ENCODE measurements at places on chromosomes 12 and 14.

DNA sequence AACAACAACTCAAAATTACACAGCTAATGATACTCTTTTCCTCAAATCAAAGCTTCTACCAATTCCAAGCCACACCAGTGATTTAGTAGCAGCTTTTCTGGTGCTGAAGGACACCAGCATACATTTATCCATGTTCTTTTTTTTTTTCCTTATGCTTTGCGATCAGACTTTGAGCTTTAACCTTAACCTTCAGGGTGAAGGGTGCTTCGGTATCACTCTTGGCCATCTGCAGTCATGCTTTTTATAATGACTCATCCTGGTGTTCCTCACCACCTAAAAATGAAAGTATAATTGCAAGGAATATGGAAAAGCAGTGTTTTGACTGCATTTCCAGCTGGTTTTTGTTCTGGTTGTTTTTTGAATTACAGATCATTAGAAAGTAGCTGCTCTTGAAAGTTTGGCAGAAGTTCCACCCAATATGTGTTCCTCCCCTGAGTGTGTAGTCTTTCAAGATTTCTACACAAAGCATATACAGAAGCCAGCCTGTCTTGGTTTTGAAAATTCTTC, 1.3 kb upstream of the SLC41A2 start:
- DNase-seq, result no peak

- no peak for DNase-seq
Observed at GRCh38 chr14:23657959-23658470, 21.9 kb downstream of the DHRS2 start.

DNA sequence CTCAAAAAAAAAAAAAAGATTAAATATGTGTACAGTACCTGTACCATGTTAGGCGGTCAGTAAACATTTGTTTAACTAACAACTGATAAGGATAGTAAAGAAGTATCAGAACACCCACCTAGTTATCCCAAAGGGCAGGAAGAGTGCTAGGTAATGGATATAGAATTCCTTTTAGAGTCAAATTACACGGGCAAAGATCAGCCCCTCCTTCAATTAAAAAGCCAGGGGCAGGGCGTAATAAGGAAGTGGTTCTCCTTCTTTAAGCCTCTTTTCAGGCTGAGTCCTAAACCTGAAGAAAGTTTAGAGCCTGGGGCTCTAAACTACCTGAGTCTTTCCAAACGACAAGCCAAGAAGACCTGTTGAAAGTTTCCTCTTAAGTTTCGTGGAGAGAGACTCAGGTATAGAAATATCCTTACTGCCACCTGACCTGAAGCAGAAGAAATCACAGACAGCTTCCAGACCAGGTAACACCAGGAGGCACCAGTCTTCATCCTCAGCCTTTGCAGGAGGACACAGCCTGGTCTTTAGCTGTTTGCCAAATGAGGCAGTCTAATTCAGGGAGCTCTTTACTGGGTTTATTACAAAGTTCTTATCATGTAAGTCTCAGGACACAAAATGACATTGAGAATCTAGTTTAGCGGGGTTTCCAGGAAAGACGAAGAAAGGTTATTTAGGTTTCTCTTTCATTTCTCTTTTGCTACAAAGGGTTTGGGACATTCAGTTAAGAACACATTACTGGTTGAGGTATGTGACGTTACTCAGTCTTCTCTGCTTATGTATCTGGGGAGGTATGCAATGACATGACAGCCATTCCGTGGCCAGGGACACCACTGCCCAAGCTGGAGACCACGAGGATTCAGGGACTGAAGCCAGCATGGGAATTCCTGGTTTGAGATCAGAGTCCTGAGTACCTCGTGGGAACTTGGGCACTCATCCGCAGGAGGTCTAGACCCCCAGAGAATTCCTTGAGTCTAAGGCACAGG, at the start of gene BCL2L14:
Gene BCL2L14, plus strand, starts transcription at position 266 of the 983 bp plus-strand sequence. CDS start 8,367 bp downstream, outside the sequence.
- DNase-seq, result no peak

DNA sequence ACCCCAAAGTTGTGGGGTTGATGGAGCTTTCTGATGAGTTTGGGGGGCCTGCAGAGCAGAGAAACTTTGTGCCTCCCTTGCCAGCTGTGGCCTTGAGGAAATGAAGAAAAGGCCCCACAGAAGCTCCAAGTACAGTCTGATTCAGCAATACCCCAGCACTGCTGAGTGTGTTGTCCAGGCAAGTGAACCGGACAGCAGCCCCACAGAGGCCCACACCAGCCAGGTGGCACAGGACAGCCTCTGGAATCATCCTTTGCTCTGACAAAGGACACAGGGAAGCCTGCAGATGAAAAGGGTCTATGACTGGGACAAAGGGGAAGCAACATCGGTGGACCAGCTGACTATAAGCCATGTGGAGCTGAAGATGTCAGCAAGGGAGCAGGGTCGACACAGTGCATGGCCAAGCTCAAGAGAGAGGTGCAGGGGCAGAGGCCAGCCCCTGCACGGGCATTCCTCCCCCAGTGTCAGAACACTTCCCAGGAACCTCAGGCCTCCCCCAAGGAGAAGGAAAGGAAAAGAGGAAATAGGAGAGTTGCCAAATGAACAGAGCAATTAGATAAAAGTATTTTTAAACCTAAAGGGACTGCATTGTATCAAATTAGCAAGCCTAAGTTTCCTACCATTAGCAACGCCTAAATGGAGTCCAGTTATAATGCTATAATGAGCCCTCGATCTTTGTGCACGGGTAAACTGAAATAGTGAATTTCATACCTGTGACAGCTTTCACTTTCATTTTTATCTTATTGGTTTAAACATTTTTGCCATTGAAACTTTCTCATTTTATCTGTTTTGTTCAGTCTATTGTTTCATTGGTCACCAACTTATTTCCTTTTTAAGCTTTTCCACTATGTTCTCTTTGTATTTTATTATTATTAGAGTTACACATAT, 46.3 kb upstream of the PTGDR start:
- no peak for DNase-seq

- DNase-seq, result no peak
Observed at GRCh38 chr12:108816652-108817335, 40.6 kb downstream of the SSH1 start.

DNA sequence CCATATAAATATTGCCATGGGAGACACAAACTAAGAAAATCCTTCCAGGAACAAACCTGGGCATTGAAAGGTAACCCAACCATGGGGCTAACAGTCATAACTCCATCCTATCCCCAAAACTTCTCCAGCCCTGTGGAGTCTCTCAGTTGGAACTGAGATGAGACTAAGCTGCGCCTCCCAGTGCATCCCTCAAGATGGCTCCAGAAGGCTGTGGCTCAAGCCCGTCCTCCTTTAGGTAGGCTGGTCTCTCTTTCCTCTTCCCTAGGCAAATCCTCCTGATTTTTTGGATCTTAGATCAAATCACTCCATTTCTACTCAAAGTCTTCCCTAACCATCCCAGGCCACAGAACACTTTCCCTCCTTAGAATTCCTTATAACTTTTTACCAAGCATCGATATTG, 364.3 kb upstream of the CCDC196 start:
- no peak for DNase-seq

DNA sequence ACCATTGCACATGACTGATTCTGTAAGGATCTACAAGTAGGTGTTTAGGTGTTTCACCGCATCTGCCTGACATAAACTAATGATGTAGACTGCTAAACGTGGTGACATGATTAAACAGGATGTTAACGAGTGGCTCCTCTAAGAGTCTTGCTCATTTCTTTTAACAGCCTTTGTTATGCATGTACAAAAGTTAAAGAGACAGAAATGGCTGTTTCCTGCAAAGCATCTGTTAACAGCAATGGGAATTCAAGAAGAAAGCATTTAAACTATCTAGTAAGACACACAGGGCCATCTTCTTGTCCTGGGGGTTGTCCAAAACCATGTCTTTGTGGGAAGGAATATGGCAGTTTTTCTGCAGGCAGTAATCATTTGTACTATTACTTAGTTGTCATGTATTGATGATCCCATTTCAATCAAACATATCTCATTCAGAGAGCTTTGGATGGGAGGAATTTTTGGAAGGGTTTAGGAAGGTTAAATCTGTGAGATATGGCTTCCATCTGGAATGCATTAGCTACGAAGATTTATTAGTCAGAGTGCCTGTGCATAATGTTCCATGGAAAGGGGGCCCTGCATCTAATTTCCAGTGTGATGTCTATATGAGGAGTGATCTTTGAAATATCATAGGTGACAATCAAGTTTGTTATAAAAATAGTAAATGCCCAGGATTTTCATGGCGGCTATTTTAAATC, 495.1 kb downstream of the EGLN3 start:
- DNase-seq, result no peak

DNA sequence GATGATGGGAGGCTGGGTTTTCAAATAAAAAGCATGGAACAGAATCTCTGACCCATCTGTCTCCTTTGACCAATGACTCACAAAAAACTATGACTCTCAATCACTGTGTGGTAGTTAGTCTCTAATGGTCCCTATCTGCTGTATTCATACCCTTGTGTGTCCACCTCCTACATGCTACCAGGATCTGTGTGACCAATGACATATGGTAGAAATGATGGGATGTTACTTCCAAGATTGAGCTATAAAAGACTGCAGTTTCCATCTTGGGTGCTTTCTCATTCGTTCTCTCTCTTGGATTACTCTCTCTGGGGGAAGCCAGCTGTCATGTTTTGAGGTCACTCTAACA, 144.7 kb upstream of the BTG1 start:
- no peak for DNase-seq

DNA sequence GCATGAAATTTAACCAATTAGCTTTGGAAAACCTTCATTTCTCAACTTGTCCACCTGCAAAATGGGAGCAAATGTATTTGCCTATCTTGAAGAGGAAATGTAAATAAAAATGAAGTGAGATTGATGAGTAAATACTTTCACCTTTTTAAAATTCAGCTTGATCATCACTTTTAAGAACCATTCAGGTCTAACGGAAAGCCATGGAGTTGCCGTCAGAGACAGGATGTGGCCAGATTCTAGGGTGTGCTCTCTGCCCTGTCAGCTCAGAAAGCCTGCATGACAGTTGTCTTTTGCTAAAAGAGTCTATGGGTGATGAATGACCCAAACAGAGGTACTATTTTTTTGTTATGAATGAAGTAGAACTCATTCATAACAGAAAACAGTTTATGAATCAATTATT, 104.3 kb upstream of the SLC35F4 start:
- no peak for DNase-seq

GRCh38 chr14:75991753-75992152, 6.2 kb downstream of the IFT43 start:
- no peak for DNase-seq

DNA sequence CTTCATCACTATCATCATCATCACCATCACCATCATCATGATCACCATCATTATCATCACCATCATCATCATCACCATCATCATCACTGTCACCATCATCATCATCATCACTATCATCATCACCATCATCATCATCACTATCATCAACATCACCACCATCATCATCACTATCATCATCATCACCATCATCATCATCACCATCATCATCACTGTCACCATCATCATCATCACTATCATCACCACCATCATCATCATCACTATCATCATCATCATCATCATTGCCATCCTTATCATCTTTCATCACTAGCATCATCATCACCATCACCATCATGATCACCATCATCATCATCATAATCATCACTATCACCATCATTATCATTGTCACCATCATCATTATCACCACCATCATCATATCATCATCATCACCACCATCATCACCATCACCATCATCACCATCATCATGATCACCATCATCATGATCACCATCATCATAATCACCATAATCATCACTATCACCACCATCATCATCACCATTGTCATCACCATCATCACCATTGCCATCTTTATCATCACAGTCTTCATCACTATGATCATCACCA, 38.1 kb downstream of the SVOP start:
- no peak for DNase-seq

GRCh38 chr14:54267172-54267571, 129.6 kb upstream of the CDKN3 start:
- no peak for DNase-seq

- no peak for DNase-seq
Observed at GRCh38 chr12:14982562-14982961, 9.7 kb downstream of the PDE6H start.

GRCh38 chr12:54526812-54527630, 22.4 kb upstream of the PDE1B start:
- peak; percentile 67 for DNase-seq

GRCh38 chr12:104719700-104720338, 238.3 kb downstream of the SLC41A2 start:
- no peak for DNase-seq

- no peak for DNase-seq
Observed at GRCh38 chr12:38544330-38545066, 227.9 kb downstream of the ALG10B start.

GRCh38 chr12:21340403-21340802, 5.7 kb upstream of the SLCO1A2 start:
- DNase-seq, result no peak

- no peak for DNase-seq
Observed at GRCh38 chr14:59905188-59905587, 14.8 kb upstream of the LRRC9 start.

DNA sequence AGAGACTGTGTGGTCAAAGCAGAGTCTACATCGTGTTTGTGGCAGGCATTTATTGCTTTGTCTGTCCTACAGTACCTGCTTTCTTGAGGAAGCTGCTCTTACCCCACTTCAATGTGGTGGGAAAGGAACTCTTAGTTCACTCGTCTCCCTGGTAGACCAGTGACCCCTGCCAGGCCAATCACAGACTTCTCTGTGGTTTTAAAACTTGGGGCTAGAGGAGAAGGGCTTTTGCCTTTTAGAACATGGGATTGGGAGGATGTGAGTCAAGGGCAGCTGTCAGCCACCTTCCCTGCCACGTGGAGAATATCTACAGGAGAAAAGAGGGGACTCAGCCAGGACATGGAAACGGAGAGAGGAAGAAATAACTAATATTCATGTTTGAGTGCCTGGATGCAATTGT, 36.8 kb upstream of the TMED10 start:
- no peak for DNase-seq

GRCh38 chr14:58763210-58763609, 125.4 kb downstream of the DACT1 start:
- no peak for DNase-seq

DNA sequence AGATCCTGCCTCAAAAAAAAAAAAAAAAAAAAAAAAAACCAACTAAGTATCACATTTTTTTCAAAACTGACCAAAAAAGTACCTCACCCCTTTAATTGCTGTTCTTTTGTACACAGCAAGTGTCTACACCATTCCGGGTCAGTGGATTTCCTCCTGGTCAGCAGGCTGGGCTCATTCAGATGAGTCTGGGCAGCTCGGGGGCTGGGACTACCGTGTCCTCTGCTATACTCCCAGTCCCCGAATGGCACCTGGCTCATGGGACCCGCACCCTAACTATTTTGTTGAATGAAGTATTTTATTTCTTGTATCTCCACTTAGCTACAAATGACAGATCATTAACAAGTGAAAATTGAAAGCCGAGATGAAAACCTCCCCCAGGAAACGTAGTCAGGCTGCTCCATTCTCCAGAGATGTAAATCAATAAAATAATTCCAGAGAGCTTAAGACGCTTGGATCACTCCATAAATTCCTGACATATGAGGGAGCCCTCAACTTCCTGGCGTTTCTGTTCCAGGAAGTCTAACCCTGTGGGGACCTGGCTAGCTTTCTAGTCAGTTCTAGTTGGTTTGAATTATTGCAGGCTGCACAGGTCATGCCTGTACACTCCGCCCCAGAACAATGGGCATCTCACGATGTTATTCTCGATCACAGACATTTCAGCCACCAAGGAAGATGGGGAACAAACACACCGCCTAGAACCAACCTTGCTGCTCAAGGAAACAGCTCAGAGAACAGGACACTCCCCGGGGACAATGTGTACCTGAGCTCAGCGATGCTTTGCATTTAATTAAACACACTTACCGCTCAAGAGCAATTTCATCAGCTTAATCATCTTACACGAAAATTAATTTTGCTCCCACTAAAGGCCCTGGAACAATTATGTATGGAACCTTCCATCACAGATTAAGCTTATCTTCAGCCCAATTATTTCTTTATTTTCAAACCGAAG, 76.3 kb downstream of the RIMBP2 start:
- DNase-seq, result no peak

- DNase-seq, result no peak
Observed at GRCh38 chr14:70962935-70963334, 55.7 kb downstream of the PCNX1 start.

Measured in posterior cingulate gyrus (tissue), 11 donors.